ENCODE measurements at places on chromosomes 1 and 21.

GRCh38 chr1:33342041-33342723 lies 21.3 kb upstream of the A3GALT2 start:
- DNase-seq = no peak

- no peak for DNase-seq
These were observed 134.2 kb downstream of the SYT2 start for GRCh38 chr1:202575918-202576653.

DNA sequence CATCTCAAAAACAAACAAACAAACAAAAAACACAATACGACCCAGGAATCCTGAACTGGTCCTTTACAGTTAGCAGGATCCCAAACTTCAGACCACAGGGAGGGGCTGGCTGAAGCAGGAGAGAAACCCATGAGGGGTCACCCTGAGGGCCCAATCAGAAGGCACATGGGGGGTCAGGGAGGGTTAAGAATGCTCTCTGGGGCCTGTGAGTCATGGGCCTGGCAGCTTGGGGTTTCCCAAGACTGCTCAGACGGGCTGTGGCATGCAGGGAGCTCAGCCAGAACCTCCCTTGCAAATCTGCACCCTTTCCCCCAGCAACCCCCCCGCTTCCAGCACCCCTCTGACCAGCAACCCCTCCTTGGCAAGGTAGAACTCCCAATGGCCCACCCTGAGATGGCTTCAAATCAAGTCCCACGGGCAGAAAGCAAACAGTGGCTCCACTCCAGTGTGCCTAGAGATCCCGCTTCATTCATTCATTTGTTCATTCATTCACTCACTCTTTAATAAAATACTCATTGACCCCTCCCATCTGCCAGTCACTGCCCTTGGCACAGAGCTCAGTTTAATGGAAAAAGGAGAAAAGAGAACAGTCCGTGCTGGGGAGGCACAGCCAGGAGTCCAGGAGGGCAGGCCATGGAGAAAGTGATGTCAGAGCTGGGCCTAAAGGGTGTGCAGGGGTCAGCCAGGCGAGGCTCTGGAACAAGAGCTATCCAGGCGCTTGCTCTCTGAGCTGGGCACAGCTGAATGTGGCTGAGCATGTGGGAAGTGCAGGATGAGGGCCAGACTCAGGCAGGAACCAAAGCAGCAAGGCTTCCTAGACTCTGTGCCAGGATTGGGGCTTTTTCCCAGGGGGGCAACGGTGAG lies 8.2 kb downstream of the UQCRHL start:
- DNase-seq = no peak

GRCh38 chr1:17194615-17195528 lies 10.1 kb upstream of the PADI1 start:
- DNase-seq = no peak

DNA sequence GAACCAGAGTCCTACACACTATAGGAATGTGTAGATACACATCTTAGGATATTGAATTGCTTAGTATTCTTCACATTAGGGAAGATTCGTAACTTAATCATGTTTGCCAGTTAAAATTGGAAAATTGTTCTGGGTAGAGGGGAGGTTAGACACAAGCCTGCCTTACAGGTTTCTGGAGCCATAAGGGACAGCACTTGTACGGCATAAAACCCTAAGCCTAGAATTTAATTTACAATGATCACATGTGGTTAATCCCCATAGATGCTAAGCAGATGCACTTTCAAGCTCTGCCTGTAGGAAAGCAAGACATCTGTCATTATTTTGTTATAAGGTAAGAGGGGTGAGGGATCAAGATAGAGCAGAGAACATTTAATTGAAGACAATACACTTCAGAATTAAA lies 820.7 kb downstream of the NCAM2 start:
- DNase-seq = no peak

DNA sequence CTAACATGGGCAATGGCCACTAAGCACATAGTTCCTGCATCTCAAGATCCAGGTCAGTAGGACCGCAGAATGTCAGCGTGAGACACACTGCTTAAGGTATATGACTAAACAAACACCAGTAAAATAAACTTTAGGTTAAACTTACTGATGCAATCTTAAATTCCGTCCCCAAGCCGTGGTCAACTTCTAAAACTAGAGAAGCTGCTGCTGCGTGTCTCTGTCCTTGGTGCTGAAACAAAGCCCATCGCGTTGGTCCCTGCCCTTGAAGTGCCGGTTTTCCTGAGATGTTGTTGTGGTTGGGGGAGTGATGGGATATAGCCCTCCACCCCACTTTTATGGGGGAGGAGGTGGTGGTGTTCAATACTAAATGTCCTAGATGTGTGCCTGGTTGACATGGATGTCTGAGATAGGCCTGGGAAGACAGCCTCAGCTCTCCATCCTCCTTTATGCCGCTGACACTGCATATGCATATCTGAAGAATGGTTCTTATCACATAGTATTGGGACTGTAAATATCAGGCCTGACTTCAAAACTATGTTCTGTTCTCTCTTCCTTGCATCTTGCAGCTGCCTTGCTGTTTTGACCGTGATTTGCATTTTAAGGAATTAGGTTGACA lies 72.0 kb upstream of the KCNA3 start:
- peak; percentile 50 for DNase-seq

Data from hematopoietic multipotent progenitor cell treated with erythropoietin and hydrocortisone succinate and interleukin-3 and kit ligand, for 8 days (in vitro differentiated cells).